Left ventricle myocardium inferior (tissue), 1 donor: ENCODE measurements at places on chromosomes 6 and 20. TPM values are rescaled to one million over a fixed set of nuclear protein-coding genes. Genes with fewer than 3 reads are reported as not detected.

COL19A1 gene
- total RNA-seq = 1.9 TPM

SIRPB1 gene
- 0.27 TPM for total RNA-seq

ACSS1 gene
- 159 TPM for total RNA-seq

TENT5A gene
- 44.4 TPM for total RNA-seq

ENPP4 gene
- total RNA-seq = 21.9 TPM

BANF2 gene
- total RNA-seq = not detected

MCCD1 gene
- not detected for total RNA-seq

LINC00237 gene
- not detected for total RNA-seq

CASP8AP2 gene
- total RNA-seq = 13.2 TPM

TRIM40 gene
- not detected for total RNA-seq

PBOV1 gene
- total RNA-seq = not detected

MCHR2 gene
- not detected for total RNA-seq

ECT2L gene
- total RNA-seq = 1.6 TPM

UBE2J1 gene
- 13.1 TPM for total RNA-seq

SIRPB2 gene
- total RNA-seq = 3.2 TPM

HCK gene
- 4.3 TPM for total RNA-seq

CD93 gene
- 35.7 TPM for total RNA-seq

ZNF451 gene
- 25.5 TPM for total RNA-seq

ZNF311 gene
- total RNA-seq = 0.36 TPM

SPTLC3 gene
- 9.0 TPM for total RNA-seq

TTI1 gene
- 12.1 TPM for total RNA-seq

NKAPL gene
- 4.5 TPM for total RNA-seq

PHF20 gene
- total RNA-seq = 35.9 TPM

PAQR8 gene
- total RNA-seq = 2.0 TPM

DCDC2 gene
- total RNA-seq = not detected

GSTA5 gene
- not detected for total RNA-seq

BMP7 gene
- total RNA-seq = 19.9 TPM

CCN6 gene
- total RNA-seq = not detected

CNKSR3 gene
- total RNA-seq = 20.3 TPM

IPCEF1 gene
- total RNA-seq = 1.7 TPM

FAM110A gene
- total RNA-seq = 2.0 TPM

MEP1A gene
- total RNA-seq = not detected

PTK7 gene
- 2.6 TPM for total RNA-seq

BCKDHB gene
- 37.2 TPM for total RNA-seq

NMBR gene
- total RNA-seq = not detected

CNR1 gene
- 0.66 TPM for total RNA-seq

PTPRK gene
- total RNA-seq = 18.4 TPM

MAS1 gene
- not detected for total RNA-seq

SLC22A3 gene
- total RNA-seq = 1.0 TPM

MOG gene
- 14.7 TPM for total RNA-seq

EPPIN gene
- not detected for total RNA-seq

SLC35F1 gene
- 6.4 TPM for total RNA-seq

PRR18 gene
- not detected for total RNA-seq

ATF6B gene
- total RNA-seq = 29.1 TPM

CST2 gene
- not detected for total RNA-seq

TJAP1 gene
- 24.1 TPM for total RNA-seq

USP49 gene
- 0.71 TPM for total RNA-seq

HTR1E gene
- not detected for total RNA-seq

APCDD1L gene
- 0.91 TPM for total RNA-seq

FARS2 gene
- 16.7 TPM for total RNA-seq

SEL1L2 gene
- 1.4 TPM for total RNA-seq
